Neural cell (in vitro differentiated cells): ENCODE measurements at places on chromosomes 5 and 9. TPM values are rescaled to one million over a fixed set of nuclear protein-coding genes. Genes with fewer than 3 reads are reported as not detected.

The PCDHGB1 gene
- polyA plus RNA-seq: 0.46 and 0.68 TPM in 2 replicates

The URM1 gene
- polyA plus RNA-seq: 66.0 and 80.8 TPM in 2 replicates

The AQP3 gene
- 0.76 TPM in 1 of 2 replicates, not detected in the other for polyA plus RNA-seq

The ANKHD1 gene
- polyA plus RNA-seq: 58.9 and 61.8 TPM in 2 replicates

The INSL6 gene
- polyA plus RNA-seq: not detected in 2 replicates

The PFN3 gene
- not detected in 2 replicates for polyA plus RNA-seq

The HMCN2 gene
- polyA plus RNA-seq: 0.18 and 1.7 TPM in 2 replicates

The OTP gene
- polyA plus RNA-seq: not detected in 2 replicates
